NCI-H146 (cell line): ENCODE measurements at places on chromosomes 7 and 10.
A peak's percentile ranks its signal among the peaks of the same experiment; 100 is the strongest.

DNA sequence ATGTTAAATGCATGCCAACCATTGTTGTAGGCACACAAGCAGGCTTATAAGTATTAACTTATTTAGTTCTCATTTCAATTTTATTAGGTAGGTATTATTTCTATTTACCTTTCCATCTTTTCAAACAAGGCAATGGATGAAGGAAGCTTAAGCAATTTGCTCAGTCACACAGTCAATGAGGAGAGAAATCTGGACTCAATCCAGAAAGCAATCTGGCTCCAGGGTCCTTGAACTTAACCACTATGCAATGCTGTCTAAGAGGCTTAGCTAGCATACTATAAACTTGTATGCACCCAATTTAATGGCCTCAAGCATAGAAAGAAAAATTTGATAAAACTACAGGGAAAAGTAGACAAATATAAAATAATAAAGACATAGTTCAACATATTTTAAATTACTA is 88.6 kb downstream of the VWDE start:
- no peak for DNase-seq

- DNase-seq: no peak
Observed at GRCh38 chr7:33757050-33757449, 148.3 kb upstream of the BMPER start.

DNA sequence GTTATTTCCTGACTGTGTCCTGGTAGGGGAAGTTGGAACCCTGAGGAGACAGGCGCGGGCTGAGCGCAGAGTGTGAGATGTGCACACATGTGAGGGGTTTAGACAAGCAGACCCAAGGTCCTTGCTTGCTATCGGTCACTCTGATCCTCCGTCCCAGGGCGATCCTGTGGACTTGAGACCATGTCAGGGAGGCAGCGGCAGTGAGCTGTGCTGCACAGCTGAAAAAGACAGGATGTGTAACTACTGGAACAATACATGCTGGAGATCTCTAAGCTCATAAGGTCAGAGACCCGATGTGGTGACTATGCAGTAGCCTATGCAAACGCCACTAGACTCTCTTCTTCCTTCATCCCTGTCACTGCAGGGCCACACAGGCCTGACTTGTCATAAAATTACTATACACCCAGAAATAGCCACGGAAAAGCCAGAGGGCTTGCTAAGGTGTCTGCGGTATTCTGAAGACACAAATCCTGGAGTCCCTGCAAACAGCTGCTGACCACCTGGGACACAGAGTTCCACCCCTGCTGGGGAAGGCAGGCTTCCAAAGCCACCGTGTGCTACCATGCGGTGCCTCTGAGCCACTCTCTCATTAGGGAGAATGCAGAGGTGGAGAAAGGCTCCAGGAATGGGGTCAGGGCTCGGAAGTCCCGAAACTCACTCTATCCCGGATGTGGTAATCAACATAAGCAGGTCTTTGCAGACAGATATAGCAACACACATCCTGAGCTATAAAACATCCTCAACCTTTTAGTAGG is 91.1 kb upstream of the DDC start:
- peak; percentile 70 for DNase-seq

- no peak for DNase-seq
Observed at GRCh38 chr10:22635650-22636049, 78.7 kb downstream of the PIP4K2A start.

GRCh38 chr10:5776136-5776880 is 36.9 kb downstream of the GDI2 start:
- DNase-seq: no peak

DNA sequence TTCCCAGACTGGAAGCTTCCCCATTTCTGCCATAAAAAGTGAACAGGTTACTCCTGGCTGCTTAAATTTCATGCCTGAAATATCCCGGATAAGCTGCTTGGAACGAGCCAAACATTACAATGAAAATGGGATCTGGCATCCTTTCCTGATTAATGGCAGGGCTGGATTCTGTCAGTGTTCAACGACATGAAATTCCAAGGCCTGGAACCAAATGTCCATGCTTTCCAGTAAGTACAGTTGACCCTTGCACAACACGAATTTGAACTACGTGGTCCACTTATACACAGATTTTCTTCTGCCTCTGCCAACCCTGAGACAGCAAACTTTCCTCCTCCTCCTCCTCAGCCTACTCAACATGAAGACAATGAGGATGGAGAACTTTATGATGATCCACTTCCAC is 65.4 kb downstream of the SGMS1 start:
- DNase-seq: no peak

- no peak for DNase-seq
Observed at GRCh38 chr7:50795831-50796230, 13.1 kb upstream of the GRB10 start.

DNA sequence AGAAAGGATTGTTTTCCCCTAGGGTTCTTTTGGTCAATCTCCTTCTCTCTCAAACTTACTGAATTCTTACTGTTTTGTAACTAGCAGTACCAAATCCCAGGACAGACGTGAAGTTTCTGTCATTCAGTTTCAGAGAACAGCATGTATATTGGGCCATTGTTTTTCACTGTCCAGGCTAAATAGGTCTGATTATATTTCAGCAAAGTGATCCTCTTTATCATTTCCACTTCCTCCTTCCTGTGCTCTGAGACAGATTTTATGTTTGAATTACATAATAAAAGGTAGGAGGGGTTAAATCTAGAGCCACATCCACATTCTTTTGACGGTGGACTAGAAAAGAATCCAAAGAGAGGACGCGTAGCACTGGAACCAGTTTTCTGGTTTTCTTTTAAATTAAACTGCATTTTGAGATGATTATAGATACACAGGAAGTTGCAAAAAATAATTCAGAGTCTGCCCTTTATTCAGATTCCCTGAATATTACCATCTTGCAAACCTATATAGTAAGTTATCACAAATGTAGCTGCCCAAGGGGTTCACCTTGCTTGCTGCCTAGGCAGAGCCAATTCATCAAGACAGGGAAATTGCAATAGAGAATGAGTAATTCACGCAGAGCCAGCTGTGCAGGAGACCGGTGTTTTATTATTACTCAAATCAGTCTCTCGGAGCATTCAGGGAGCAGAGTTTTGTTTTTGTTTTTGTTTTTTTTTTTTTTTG is 40.1 kb downstream of the AKR1E2 start:
- no peak for DNase-seq

DNA sequence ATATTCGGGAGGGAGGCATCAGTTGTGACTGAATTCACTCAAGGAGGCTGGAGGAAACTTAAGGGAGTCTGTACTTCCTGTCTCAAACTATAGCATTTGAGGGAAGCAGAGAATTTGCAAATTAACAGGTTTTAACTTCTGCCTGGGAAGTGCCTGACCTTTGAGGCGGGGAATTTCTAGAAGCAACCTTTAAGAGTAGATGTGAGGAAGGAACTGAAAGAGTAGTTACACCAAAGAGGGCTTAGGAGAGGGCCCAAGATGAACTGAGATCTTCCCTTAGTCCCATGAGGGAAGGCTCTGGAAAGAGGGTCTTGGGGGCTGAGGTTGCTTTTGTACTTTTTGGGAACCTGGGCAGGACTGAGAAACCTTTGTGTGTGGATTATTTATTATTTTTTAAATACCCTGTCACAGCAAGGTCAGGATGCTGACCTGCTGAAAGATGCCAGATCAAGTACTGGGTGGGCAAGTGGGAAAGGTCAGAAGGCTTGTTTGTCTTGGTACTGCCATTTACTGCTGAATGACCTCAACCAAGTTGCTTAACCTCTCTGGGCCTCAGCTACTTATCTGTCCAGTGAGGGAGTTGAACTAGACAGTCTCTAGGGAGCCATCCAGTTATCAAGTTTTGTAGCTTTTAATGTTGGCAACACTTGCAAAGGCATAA is 2.4 kb downstream of the GPR158 start:
- no peak for DNase-seq

- peak; percentile 59 for DNase-seq
Observed at GRCh38 chr7:112898432-112899290, 108.5 kb upstream of the TMEM168 start.

DNA sequence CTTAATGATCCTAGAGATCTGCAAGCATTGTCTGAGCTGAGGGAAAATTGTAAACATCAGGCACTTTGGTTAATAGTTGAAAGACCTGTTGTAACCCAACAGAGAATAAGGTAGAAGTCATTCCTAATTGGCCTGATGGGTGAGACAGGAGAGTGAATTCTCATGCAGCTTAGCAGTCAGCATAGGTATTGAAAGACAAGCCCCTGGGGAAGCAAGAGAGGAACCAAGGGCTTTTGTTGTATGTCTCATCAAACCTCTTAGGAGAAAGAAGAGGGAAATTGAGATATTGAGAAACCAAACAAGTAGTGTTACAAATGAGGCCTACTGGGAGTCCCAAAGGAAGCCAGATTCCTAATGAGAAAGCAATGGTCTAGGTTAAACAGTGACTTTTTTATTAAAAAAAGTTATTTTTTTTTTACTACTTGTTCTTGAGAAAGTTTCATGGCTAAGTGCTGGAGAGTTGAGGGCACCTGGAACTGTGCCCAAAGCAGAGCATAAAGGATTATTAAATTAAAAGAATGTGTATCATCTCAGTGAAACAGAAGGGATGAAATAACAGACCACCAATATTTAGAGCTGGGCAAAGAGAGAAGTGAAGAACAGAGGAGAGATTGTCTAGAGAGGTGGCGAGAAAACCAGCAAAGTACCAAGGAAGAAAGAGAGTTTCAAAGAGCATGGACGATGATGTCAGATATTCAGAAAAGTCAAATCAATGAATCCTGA is 168.9 kb downstream of the CDK14 start:
- DNase-seq: no peak

- no peak for DNase-seq
Observed at GRCh38 chr10:114928818-114929217, 9.2 kb upstream of the TRUB1 start.
